RWPE1 (cell line): ENCODE measurements at places on chromosomes 4 and X.

DNA sequence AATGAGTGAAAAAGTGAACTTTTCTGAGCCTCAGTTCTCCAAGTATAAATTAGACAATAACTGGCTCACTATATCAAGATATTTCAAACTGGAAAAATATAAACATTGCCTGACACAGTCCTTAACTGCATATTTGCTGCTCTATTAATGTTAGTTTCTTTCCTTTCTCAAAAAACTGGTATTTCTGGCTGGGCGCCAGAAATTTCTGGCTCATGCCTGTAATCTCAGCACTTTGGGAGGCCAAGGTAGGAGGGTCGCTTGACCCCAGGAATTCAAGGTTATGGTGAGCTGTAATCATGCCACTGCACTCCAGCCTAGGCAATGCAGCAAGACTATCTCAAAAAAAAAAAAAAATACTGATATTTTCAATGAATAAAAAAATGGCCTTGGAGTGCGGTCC, 227.0 kb downstream of the MAGEB17 start:
- no peak for DNase-seq

DNA sequence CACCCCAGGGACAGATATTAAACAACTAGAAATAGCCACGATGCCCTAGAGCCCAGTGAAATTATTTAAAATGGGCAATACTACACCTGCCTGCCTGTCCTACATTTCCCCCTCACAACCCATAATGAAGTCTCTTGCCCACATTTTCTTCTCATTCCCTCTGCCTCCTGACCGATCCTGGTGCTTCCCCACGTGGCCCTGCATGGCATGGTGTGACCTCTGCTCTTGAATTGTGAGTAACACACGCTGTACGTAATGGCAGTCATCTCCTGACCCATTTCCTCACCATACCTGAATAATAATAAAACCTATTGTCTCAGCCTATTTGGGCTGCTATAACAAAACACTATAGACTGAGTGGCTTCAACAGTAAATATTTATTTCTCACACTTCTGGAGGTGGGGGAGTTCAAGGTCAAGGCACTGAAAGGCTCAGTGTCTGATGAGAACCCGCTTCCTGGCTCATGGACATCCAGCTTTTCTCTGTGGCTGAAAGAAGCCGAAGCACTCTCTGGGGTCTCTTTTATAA, 77.0 kb upstream of the ENPP6 start:
- DNase-seq, result no peak

DNA sequence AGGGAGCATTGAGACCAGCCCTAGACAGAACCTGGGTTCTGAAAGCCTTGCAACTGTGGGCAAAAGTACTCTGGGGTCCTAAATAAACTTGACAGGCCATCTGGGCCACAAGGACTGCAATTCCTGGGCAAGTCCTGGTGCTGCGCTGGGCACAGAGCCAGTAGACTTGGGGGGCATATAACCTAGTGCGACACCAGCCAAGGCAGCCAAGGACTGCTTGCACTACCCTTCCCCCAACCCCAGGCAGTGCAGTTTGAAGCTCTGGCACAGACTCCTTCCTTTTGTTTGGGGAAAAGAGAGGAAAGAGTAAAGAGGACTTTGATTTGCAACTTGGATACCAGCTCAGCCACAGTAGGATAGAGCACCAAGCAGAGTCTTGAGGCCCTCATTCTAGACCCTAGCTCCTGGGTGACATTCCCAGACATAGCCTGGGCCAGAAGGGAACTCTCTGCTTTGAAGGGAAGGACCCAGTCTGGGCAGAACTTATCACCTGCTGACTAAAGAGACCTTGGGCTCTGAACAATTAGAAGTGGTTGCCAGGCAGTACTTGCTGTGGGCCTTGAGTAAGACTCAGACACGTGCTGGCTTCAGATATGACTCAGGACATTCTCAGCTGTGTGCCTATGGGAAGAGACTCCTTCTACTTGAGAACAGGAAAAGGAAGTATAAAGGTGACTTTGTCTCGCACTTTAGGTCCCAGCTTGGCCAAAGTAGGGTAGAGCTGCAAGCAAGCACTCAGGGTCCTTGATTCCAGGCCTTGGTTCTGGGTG, 522.8 kb downstream of the GLUD2 start:
- no peak for DNase-seq

GRCh38 chr4:99710681-99711345, 53.2 kb upstream of the C4orf54 start:
- peak; percentile 75 for DNase-seq

DNA sequence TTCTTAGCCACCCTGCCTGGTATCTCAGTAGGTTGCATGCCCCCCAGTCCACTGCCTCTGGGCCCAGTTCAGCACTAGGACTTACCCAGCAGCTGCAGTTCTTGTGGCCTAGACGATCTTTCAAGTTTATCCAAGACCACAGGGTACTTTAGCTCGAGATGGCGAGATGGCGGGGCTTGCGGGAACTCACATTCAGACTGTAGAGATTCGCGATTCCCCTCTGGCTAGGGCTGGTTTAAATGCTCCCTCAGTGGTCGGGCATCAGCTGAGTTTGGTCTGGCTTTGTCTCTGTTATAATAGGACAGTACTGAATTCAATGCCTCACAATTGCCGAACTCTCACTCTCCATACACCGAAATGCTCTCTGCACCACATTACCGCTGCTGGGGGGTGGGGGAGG, 18.4 kb upstream of the RFC1 start:
- DNase-seq, result no peak

DNA sequence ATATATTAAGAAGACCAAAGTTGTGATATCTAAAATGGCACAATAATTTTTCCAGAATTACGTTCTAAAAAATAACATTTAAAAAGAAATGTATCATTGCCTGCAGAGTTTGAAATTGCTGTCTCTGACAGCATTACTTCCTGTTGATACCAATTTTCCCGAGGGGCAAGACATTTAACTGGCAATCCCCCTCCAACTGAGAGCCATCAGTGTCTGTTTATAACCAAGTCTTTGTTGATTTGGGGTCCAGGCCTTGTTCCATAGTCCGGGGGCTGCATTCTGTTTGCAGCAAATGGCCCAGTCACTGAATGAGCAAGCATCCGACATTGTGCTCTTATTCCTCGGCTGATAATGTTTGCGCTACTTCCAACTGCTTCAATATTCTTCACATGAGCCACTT, 231.5 kb downstream of the NAF1 start:
- no peak for DNase-seq

- no peak for DNase-seq
Observed at GRCh38 chrX:139826065-139827044, 106.5 kb downstream of the ATP11C start.

DNA sequence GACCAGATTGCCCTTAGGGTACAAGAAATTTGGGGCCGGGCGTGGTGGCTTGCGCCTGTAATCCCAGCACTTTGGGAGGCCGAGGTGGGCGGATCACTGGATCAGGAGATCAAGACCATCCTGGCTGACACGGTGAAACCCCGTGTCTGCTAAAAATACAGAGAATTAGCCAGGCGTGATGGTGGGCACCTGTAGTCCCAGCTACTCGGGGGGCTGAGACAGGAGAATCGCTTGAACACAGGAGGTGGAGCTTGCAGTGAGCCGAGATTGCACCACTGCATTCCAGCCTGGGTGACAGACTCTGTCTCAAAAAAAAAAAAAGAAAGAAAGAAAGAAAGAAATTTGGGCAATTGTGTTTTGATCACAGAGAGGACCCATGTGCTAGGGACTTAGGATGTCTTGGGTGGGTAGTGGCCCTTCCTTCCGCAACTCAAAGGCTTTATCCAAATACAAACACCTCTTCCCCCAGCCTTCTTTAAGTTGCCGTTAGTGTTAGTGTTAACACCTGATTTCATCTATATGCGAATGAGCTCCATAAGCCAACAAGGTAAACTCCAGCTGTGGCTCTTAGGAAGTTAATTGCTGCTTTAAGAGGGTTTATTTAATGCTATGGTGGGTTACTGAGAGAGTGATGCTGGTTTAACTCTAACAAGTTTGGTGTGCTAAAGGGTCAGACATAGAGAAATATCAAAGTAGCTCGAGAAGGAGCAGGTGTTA, 8.6 kb upstream of the CCDC110 start:
- no peak for DNase-seq

GRCh38 chr4:141576585-141577110, 59.7 kb upstream of the IL15 start:
- no peak for DNase-seq

GRCh38 chrX:134538316-134538715, 78.4 kb downstream of the HPRT1 start:
- no peak for DNase-seq

DNA sequence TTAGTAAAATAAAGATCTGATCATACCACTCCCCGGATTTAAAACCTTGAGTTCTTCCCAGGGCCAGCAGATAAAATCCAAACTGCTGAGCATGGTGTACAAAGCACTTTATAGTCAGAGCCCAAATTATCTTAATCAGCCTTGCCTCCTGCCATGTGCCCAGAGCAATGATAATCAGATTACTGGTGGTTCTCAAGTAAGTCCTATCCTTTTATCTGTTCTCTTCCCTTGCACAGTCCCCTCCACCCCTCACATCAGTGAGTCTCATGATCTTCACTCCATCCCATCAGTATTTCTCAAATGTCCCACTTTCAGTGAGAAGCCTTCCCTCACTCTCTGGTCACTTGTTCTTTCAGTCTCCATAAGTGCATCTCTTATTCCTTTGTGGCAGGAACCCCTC, 22.7 kb downstream of the INTS6L start:
- no peak for DNase-seq

GRCh38 chr4:92265021-92265420, 38.7 kb upstream of the GRID2 start:
- no peak for DNase-seq

DNA sequence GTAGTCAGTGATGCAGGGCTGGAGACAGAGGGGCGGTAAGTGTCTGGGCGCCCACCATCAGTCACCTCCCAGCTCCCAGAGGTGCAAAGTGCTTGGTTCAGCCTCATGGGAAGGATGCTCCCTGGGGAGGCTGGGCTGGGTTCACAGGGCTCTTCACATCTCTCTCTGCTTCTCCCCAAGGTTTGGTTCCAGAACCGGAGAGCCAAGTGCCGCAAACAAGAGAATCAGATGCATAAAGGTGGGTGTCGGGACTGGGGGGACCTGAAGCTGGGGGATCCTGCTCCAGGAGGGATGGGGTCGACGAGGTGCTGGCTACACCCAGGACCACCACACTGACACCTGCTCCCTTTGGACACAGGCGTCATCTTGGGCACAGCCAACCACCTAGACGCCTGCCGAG, 10.1 kb downstream of the SHOX start:
- DNase-seq, result no peak

- no peak for DNase-seq
Observed at GRCh38 chr4:129140521-129140920, 44.6 kb downstream of the C4orf33 start.

DNA sequence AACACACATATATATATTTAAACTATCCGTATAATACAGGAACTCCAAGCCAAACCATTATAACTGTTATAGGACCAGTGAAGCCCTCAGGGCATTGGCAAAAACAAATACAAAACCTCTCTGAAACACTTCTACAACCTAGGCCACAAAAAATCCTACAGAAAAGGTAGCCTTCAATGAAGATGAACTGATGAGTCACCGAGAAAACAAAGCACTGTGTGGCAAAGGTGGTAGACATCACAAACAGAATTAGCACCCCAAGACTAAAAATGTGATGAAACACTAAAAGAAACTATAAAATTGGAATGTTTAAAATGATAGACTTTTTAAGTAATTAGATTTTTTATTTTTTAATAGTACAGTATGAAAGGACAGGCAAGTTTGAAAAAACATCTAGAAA, 5.5 kb upstream of the HSPA4L start:
- no peak for DNase-seq

DNA sequence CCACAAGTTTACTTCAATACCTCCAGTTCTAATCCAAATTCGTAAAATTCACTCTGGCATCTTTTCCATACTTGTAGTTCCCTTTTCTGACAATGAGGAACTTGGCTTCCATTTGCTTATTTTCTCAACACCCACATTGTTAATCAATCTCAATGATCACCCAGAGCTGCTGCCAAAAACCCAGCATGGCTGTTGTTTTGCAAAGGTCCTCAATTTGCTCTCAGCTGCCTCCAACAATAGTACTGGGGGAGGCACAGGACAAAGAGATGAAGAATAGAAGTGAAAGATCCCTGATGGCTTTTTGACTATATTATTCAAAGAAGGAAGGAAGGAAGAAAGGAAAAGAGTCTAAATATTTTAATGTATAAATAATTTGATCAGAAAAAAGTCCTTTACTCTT, 847.8 kb downstream of the RAPGEF2 start:
- DNase-seq, result no peak

- DNase-seq, result no peak
Observed at GRCh38 chr4:5133201-5133600, 81.9 kb downstream of the STK32B start.

DNA sequence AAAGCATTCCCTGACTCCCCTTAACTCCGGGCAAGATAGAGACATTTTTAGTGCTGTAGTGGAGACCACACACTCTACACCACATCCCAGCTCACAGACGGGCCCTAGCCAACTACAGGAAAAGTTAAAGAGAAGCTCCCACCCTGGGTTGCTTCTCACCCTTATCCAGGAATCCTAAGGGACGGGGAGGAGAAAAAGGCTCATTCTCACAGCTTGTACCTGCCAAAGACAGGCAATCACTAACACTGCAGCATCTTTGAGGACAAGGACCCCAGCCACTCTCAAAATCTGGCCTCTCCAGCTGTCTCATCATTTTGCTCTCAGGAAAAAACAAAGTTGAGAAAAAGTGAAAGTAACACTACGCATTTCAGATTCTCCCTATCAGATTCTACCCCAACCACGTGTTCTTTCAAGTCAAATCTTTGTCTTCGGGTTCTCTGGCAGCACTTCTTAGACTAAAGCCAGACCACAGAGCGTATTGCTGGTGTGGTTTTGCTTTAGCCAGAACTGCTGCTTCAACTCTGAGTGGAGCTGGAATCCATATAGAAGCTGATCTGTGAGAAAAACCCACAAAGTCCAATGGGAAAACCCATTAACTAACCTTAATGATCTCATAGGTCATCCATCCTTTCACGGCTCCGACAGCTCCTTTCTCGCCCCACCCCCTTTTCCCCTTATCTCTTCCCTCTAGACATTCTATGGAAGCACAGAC, 605.9 kb upstream of the DIPK2B start:
- DNase-seq, result no peak

- no peak for DNase-seq
Observed at GRCh38 chr4:12612876-12613275, 871.3 kb downstream of the RAB28 start.

DNA sequence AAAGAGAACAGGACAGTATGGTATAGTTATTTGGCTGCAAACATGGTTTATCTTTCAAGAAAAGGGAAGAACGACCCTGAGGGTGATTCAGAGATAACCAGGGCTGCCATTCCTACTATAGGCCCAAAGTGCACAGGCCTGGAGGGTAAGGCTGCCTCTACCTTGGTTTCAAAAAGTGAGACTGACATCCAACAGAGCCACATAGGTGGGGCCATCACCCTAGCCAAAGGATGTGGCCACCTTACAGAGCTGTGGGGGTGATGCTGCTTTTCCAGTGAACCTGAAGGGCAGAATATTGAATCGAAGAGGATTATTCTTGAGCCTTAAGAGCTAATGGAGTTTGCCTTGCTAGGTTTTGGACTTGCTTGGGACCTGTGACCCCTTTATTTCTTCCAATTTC, 15.7 kb downstream of the SH2D1A start:
- DNase-seq, result no peak

GRCh38 chr4:33940281-33940680, 2304.0 kb downstream of the ARAP2 start:
- DNase-seq, result no peak
